Type B pancreatic cell (in vitro differentiated cells): ENCODE measurements at places on chromosomes 4 and X.

- peak; percentile 94 for DNase-seq
- peaks cover 17% of the 10 kb centered on the region for H3K4me1 ChIP-seq
- H3K36me3 ChIP-seq = peaks cover 7% of the 10 kb centered on the region
- no peaks in the 10 kb centered on the region for H3K27me3 ChIP-seq
- H3K27ac ChIP-seq = peak within 1 kb of the TSS; percentile 99
Measured at GRCh38 chrX:49043220-49043986, at the start of gene TFE3. Gene TFE3, minus strand, starts transcription at chrX:49043357. Its CDS starts 131 bp downstream, at chrX:49043226.

- no peak for DNase-seq
- no peaks in the 10 kb centered on the region for H3K27me3 ChIP-seq
- H3K4me1 ChIP-seq = no peaks in the 10 kb centered on the region
- H3K4me3 ChIP-seq = no peak overlapping the region
- no peak overlapping the region for H3K27ac ChIP-seq
- no peaks in the 10 kb centered on the region for H3K36me3 ChIP-seq
Measured at GRCh38 chr4:97994765-97995465, 148.4 kb downstream of the STPG2 start.

GRCh38 chr4:99615170-99615820, 40.7 kb downstream of the MTTP start:
- H3K4me1 ChIP-seq = no peaks in the 10 kb centered on the region
- no peak for DNase-seq
- H3K4me3 ChIP-seq = no peak overlapping the region

GRCh38 chrX:96379951-96380350, 304.7 kb upstream of the DIAPH2 start:
- H3K27ac ChIP-seq = no peak overlapping the region
- H3K4me3 ChIP-seq = no peak overlapping the region
- DNase-seq = no peak
- no peaks in the 10 kb centered on the region for H3K27me3 ChIP-seq
- H3K36me3 ChIP-seq = no peaks in the 10 kb centered on the region
- H3K4me1 ChIP-seq = peaks cover 8% of the 10 kb centered on the region

- H3K4me3 ChIP-seq = no peak overlapping the region
- H3K36me3 ChIP-seq = peaks cover 17% of the 10 kb centered on the region
- H3K27ac ChIP-seq = no peak overlapping the region
Measured at GRCh38 chr4:22454955-22455354, 60.9 kb downstream of the ADGRA3 start.

DNA sequence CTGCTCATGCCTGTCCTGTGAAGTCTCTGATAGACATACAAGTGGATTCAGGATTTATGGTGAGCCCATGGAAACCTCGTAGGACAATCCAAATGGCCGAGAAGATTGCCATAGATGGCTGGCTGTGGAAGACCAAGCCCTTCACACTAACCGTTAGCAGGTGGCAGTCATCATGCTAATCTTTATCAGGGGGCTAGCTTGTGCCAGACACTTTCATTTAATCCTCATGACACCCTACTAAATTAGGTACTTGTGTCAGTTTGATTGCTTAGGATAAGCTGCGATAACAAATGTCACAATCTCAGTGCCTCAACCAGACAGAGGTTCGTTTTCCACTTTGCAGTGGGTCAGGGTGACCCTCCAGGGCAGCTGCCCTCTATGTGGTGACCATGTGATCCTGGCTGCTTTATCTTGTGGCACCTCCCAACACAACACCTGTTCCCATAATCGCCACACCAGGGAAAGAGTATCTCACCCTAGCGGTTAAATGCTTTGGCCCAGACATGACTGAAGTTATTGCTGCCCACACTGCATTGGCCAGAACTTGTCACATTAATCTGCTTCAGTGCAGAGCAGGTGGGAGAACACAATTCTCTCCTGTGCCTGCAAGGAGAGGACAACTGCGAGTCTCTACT, 60.8 kb downstream of the REPS2 start:
- H3K36me3 ChIP-seq = no peaks in the 10 kb centered on the region
- no peak for DNase-seq
- H3K4me3 ChIP-seq = no peak overlapping the region
- peaks cover 9% of the 10 kb centered on the region for H3K4me1 ChIP-seq

- no peaks in the 10 kb centered on the region for H3K27me3 ChIP-seq
- no peak overlapping the region for H3K4me3 ChIP-seq
- no peaks in the 10 kb centered on the region for H3K4me1 ChIP-seq
Measured at GRCh38 chrX:22952010-22952409, 47.8 kb upstream of the DDX53 start.

DNA sequence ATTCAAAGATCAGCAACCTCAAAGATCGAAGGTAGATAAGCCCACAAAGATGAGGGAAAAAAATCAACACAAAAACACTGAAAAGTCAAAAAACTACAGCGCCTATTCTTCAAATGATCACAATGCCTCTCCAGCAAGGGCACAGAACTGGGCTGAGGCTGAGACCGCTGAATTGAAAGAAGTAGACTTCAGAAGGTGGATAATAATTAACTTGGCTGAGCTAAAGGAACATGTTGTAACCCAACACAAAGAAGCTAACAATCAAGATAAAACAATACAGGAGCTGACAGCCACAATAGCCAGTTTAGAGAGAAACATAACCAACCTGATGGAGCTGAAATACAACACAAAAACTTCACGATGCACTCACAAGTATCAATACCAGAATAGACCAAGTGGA, 231.1 kb downstream of the STPG2 start:
- no peaks in the 10 kb centered on the region for H3K4me1 ChIP-seq
- no peak overlapping the region for H3K4me3 ChIP-seq
- H3K27me3 ChIP-seq = no peaks in the 10 kb centered on the region
- DNase-seq = no peak
- H3K36me3 ChIP-seq = no peaks in the 10 kb centered on the region
- H3K27ac ChIP-seq = no peak overlapping the region

- H3K4me3 ChIP-seq = no peak overlapping the region
- H3K27ac ChIP-seq = no peak overlapping the region
- no peaks in the 10 kb centered on the region for H3K4me1 ChIP-seq
- no peak for DNase-seq
- H3K27me3 ChIP-seq = peaks cover 44% of the 10 kb centered on the region
Measured at GRCh38 chr4:6226506-6226905, 26.2 kb upstream of the JAKMIP1 start.

- H3K4me3 ChIP-seq = no peak overlapping the region
- no peaks in the 10 kb centered on the region for H3K4me1 ChIP-seq
- DNase-seq = no peak
Measured at GRCh38 chrX:151132531-151132930, 43.9 kb upstream of the GPR50 start.

DNA sequence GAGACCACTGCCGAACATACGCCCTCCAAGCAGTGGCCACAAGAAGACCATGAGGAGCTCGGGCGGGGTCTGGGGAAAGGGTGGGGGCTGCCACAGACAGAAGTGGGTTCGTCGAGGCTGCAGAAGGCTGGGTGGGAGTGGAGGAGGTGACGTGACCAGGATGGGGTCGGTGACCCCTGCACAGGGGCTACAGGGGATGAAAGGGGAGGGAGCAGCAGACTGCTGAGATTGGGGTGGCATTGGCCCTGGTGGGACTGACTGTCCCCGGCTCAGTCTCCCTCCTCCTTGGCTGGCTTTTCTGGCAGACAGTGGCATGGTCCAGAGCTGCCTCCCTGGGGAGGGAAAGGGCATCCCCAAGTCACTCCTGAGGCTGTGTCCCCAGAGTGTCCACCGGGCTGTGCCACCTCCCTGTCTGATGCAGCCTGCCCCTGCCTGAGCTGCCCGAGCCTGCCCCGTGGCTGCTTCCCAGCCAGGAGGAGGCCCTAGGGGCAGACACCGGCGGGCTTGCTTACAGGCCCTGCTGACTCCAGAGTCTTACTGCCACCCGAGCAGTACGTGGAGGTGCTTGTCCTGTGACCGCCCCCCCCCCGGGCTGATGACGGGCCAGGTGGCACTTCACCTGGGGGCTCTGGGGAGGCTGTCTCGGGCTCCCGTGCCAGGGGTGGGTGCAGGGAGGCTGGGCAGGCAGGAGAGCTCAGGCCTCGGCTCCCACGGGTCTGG, 7.2 kb downstream of the SH3BP2 start:
- no peaks in the 10 kb centered on the region for H3K27me3 ChIP-seq
- DNase-seq = no peak

GRCh38 chr4:16110661-16111290, 27.0 kb upstream of the PROM1 start:
- H3K36me3 ChIP-seq = no peaks in the 10 kb centered on the region
- peaks cover 21% of the 10 kb centered on the region for H3K27me3 ChIP-seq
- no peak overlapping the region for H3K27ac ChIP-seq
- no peak for DNase-seq
- no peak overlapping the region for H3K4me3 ChIP-seq
- H3K4me1 ChIP-seq = no peaks in the 10 kb centered on the region

GRCh38 chrX:151981129-151981528, 6.7 kb upstream of the GABRE start:
- H3K4me3 ChIP-seq = no peak overlapping the region
- H3K4me1 ChIP-seq = no peaks in the 10 kb centered on the region
- DNase-seq = no peak
- H3K36me3 ChIP-seq = no peaks in the 10 kb centered on the region

DNA sequence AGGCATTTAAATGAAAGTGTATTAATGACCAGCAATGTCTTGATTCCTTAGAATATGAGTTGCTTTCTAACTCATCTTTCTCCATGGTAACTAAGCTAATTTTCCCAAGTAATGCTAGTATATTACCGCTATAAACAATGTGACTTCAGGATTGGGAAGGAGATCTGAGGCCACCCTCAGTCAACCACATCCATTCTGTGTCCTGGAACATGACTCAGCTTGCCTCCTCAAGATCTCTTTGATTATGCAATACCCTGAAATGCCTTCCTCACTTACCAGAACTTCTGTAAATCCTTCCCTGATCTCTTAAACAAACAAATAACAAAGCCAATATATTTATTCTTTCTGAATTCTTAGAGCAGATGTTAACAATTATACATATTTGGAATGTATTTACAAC, 1495.5 kb downstream of the PCDH18 start:
- no peaks in the 10 kb centered on the region for H3K36me3 ChIP-seq
- DNase-seq = no peak
- no peak overlapping the region for H3K27ac ChIP-seq
- no peak overlapping the region for H3K4me3 ChIP-seq
- H3K4me1 ChIP-seq = no peaks in the 10 kb centered on the region
- H3K27me3 ChIP-seq = no peaks in the 10 kb centered on the region

DNA sequence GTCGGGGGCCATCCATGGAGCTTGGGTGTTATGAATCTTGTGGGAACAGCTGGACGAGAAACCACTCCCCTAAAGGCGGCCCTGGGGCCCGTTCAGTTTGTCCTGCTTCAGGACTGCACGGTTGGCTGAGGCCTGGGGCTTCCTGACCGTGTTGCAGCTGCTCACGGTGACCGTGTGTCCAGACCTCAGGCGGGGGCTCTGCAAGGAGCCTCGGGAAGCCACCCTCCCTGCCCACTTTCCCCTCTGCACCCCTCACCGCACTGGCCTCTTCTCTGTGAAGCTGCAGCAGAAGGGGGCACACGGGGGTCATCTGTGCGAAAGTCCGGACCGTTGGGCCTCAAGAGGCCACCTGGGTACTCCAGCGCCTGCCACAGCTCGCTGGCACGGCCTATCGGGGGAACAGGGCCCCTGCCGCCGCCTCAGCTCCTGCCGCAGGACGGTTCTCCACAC, 29.4 kb downstream of the UVSSA start:
- H3K27ac ChIP-seq = no peak overlapping the region
- no peak overlapping the region for H3K4me3 ChIP-seq
- DNase-seq = no peak
- no peaks in the 10 kb centered on the region for H3K4me1 ChIP-seq

- H3K27ac ChIP-seq = peak overlapping the region; percentile 38
- H3K4me1 ChIP-seq = peaks cover 34% of the 10 kb centered on the region
- H3K4me3 ChIP-seq = peak overlapping the region; percentile 97
- H3K36me3 ChIP-seq = peaks cover 14% of the 10 kb centered on the region
- no peak for DNase-seq
- no peaks in the 10 kb centered on the region for H3K27me3 ChIP-seq
Measured at GRCh38 chrX:110004215-110004614, 1.3 kb downstream of the TMEM164 start.

GRCh38 chr4:38166768-38167167, 206.6 kb downstream of the PTTG2 start:
- peaks cover 34% of the 10 kb centered on the region for H3K4me1 ChIP-seq
- no peaks in the 10 kb centered on the region for H3K36me3 ChIP-seq
- DNase-seq = no peak

- H3K36me3 ChIP-seq = no peaks in the 10 kb centered on the region
- no peaks in the 10 kb centered on the region for H3K4me1 ChIP-seq
- no peak for DNase-seq
- H3K27me3 ChIP-seq = no peaks in the 10 kb centered on the region
- H3K27ac ChIP-seq = no peak overlapping the region
- H3K4me3 ChIP-seq = no peak overlapping the region
Measured at GRCh38 chrX:122625239-122625638, 558.8 kb upstream of the GRIA3 start.

- DNase-seq = no peak
- H3K4me3 ChIP-seq = no peak overlapping the region
- H3K27me3 ChIP-seq = no peaks in the 10 kb centered on the region
Measured at GRCh38 chr4:137510557-137511265, 21.6 kb downstream of the PCDH18 start.

DNA sequence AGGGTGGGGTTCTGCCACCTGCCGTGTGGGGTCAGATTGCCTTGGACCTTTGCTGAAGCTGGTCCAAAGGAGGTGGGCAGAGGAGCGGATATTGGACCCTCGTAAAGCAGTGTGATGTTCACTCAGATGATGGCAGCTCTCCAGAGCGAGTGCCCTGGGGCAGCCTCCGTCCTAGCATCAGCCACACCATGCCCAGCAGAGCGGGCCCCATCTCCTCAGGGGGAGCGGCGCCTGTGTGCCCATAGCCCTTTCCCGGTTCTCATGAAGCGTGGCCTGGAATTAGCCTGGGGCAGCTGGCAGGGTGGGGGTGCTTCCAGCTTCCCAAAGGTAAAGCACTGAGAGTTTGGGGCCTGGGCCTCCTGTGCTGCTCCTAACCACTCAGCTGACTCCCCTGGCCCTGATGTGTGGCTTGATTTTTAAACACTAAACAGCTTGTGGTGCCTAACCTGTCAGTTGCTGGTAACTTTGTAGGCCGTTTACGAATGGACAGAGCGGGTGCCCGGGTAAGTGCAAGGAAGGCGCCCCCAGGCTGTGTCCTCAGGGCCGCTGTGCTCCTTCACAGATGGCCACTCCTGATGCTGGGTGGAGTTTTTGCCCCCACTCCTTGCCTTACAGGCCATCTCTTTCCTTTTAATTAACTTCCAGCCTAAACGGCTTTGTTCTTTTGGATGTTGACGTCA, 36.0 kb downstream of the NOP14 start:
- H3K27me3 ChIP-seq = no peaks in the 10 kb centered on the region
- H3K36me3 ChIP-seq = peaks cover 20% of the 10 kb centered on the region
- H3K4me3 ChIP-seq = no peak overlapping the region
- peaks cover 8% of the 10 kb centered on the region for H3K4me1 ChIP-seq

DNA sequence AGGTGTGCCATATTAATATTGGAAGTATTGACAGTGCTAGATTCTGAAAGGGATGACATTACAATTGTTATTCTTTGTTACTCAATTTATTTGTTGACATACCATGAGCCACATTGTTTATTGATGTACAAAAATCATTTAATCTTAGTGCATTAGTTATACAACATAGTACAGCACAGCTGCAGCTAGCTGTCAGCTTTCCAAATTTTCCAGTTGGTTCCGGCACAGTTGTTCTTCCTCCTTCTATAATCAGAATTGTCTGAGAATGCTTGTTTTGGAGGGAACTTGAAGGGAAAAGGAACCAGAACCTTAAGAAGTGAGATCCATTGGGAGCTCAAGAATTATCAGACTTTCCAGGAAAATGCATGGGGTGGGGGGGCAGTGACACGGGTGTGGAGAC, 281.4 kb downstream of the ZIC3 start:
- no peak overlapping the region for H3K27ac ChIP-seq
- H3K4me1 ChIP-seq = no peaks in the 10 kb centered on the region
- H3K27me3 ChIP-seq = no peaks in the 10 kb centered on the region
- H3K36me3 ChIP-seq = no peaks in the 10 kb centered on the region
